ENCODE measurements at places on chromosomes 7 and 10.

DNA sequence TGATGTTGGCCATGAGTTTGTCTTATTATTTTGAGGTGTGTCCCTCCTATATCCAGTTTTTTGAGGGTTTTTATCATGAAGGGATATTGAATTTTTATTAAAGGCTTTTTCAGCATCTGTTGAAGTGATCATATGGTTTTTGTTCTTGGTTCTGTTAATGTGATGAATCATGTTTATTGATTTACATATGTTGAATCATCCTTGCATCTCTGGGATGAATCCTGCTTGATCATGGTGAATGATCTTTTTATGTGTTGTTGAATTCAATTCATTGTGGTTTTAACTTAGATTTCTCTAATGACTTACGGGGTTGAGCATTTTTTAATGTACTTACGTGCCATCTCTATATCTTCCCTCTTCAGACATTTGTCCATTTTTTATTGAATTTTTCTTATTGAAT, 22.9 kb downstream of the DLD start:
- no peak for DNase-seq

- peak; percentile 57 for DNase-seq
These were observed 21.0 kb downstream of the ZCWPW1 start for GRCh38 chr7:100407285-100408180.

GRCh38 chr7:16365177-16365576, 56.2 kb downstream of the CRPPA start:
- no peak for DNase-seq

DNA sequence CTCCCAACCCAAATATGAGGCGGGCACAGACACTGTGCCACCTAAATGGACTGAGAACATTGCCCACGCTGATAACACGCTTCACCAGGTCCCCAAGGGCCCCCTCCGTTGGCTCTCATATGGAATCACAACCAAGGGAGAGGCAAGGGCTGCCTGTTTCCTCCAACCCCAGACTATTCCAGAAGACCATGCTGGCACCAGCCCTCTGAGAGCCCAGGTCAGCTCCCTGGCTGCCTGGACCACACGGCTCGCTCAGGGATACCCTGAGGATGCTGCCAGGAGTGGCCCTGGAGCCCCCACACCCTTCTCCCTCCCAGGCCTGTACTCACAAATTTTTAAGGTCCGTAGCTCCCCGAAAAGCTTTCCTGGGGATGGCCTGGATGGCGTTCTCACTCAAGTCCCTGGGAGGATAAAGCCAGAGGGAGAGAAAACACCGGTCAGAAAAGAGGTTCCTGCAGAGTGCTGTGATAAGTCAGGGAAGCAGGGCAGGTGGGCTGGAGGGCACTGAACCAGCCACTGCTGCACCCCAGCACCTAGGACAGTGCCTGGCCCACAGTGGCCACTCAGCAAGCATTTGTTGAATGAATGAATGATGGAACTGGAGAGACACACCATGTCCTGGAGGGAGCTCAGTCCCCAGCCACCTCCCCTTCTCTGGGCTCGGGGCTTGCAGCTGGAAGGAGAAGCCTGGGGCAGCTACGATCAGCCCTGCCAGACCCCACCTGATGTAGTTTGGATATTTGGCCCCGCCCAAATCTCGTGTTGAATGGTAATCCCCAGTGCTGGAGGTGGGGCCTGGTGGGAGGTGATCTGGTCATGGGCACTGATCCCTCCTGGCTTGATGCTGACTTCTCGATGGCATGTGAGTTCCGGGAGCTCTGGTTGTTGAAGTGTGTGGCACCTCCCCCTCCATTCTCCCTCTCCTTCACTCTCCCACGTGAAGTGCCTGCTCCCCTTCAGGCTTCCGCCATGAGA, 119.8 kb downstream of the SLIT1 start:
- no peak for DNase-seq

- DNase-seq, result no peak
These were observed 18.8 kb upstream of the MDFIC start for GRCh38 chr7:114903131-114903530.

DNA sequence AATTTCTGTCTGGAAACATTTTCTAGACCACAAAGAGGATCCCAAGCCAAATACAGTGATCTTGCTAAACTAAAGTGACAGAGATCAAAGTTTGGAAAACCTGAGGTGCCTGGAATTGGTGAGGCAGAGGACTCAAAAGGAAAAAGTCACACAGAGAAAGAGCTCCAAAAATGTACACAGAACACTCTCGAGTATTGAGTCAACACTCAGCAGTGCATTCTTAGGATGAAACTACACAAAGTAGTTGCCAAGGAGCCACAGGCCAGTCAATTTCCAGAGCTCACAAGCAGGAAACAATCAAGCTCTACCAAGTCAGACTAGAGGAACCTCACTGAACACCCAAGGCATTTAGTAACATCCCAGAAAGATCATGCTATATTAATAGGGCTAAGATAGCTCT, 61.3 kb downstream of the MICU1 start:
- no peak for DNase-seq

DNA sequence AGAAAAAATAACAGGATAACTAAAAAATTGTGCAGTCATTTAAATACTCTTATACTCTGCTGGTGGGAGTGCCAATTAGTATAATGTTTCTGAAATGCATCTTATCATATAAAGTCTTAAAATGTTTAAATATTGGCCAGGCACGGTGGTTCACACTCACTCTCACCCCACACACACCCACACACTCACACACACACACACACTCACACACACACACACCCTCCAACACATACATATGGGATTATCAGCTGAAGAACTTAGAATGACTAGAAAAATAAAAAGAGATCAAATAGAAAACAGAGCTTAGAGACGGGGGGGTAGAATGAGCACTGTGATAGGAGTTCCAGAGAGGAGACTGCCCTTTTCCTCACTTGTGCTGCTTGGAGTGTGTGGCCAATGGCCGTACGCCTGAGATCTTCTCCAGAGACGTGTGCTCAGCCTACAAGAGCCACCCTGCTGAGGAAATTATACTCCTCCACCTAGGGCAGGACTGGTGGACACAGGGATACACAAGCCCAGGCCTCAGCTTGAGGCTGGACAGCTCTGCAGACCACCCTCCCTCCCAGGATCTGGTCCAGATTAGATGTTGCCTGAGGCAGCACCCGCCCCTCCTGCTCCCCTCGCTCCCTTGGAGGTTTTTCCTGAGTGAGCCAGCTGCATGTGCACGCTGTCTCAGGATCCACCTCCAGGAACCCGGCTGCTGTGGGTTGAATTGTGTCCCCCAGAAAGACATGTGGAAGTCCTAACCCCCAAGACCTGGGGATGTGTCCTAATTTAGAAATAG, 26.5 kb upstream of the PRKAG2 start:
- no peak for DNase-seq

DNA sequence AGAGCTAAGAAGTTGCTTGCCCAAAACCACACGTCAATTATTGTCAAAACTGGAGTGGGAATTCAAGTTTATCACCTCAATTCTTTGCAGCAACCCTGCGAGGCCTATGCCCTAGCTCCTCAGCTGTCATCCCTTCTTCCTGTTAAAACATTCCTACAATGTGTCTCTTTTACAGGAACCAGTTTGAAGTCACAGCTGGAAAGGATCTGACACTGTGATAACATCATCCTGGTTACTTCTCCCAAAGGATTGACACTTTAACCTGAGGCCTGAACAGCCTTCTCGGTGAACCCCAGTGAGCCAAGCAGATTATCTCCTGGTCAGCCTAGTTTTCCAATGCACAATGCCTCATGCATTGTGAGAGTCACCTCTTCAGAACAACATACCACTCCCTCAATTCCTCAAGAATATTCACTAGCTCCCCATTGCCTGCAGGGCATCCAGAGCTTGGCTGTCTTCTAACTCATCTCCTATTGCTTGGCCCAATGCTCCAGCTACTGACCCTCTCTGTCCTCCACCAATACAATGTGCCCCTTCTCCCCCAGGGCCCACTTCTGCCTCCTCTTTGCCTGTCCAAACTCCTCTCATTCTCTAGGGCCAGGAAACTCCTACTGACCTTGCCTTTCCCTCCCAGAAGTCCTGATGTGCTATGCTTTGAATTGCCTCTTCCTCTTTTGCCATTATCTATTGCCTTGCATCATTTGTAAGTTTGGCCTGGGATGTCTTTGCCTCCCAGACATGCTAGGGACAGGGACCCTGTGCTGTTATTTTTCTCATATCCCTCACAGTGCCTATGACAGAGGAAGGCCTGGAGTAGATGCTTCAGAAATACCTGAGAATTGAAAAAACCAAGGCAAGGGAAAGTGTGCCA, 10.4 kb upstream of the DLG5 start:
- no peak for DNase-seq

DNA sequence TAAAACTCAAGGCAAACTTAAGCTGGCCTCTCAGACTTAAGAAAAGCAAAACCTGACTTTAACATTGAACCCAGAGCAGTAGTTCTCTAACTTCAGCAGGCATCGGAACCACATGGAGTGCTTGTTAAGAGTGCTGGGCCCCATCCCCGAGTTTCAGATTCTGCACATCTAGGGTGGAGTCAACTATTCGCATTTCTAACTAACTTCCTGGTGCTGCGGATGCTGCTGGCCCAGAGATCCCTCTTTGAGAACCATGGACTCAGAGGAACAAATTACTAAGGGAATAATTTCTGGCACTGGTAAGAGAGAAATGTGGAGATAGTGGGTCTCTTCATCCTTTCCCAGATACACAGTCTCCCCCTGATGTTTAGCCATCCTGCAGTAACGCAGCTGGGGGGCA, 14.6 kb upstream of the NPFFR1 start:
- no peak for DNase-seq
